Stimulated activated CD4-positive, alpha-beta T cell treated with anti-CD3 and anti-CD28 coated beads, TNF-alpha, amount 100 ng/mL, for 1 hour (primary cell): ENCODE measurements at places on chromosomes 13 and 19.
A peak's percentile ranks its signal among the peaks of the same experiment; 100 is the strongest.

- no peak for DNase-seq
Observed at GRCh38 chr13:51000571-51001260, 91.1 kb downstream of the RNASEH2B start.

- no peak for DNase-seq
Observed at GRCh38 chr13:28851422-28851821, 31.3 kb downstream of the MTUS2 start.

GRCh38 chr13:53131361-53131760 lies 102.7 kb downstream of the OLFM4 start:
- DNase-seq = no peak

- no peak for DNase-seq
Observed at GRCh38 chr13:102212729-102213128, 189.1 kb downstream of the FGF14 start.

GRCh38 chr19:6402837-6403608 lies 10.1 kb upstream of the GTF2F1 start:
- no peak for DNase-seq

DNA sequence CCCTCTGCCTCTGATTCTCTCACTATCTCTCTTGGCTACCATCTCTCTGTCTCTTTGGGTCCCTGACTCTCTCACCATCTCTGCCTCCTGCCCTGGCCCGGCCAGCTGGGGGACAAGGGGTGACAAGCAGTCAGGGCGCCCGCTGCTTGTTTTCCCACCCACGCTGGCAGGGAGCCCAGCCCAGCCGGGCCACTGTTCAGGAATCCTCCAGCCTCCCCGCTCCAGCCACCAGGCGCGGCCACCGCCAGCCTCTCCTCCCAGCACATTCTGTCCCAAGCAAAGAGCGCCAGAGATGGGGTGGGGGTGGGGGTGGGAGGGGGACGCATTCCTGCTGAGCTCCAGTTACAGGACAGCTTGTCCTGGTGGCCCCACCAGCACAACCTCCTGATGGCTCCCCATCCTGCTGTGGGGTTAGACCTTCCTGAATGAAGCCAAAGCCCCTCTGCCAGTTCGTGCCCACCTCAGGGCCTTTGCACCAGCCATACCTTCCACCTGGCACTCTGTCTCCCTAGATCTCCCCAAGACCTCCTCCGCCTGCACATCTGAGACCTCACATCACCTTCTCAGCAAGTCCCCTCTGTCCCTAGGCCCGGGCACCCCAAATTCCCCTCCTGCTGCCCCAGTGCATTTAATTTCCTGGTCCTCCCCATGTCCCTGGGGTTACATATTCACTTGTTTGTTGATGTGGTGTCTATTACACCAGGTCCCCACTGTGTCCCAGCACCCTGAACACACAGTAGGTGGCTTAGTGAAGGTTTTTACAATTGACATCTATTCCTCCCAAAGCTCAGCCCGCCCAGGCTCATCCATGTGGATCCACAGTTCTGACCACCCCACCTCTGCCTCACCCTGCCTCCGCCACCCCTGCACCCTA lies 12.5 kb downstream of the ARRDC2 start:
- DNase-seq = no peak

GRCh38 chr13:99303863-99304521 lies 3.2 kb downstream of the GPR183 start:
- DNase-seq = no peak

DNA sequence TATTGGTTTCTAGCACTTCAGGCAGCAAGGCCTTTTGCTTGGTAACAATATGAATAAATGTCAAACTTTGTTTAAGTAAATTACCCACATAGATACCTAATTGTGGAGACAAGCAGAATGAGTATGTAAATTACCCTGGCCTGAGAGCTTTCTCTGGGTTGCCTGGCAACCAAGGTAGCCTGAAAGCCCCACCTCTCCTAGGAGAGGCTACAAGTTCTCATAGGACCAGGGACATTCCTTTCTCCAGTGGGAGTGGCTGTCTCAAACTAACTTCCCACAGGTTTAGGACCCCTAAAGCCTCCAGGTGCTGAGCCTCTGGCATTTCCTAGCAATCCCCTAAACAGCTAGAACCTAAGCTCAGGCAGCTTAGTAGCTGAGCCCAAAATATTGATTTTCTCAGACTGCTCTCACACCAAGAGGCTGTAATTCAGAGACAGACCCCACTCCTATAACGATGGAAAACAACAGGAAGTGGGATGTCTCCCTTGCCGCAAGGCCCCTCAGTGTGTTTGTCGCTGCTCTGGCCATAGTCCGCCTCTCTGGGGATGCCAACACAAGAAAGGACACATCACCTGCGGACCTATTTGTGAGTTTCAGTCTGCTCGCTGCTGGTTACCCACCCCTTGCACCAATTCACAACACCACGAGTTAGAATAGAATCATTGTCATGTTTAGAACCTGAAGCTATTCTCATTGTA lies 207.3 kb downstream of the DLEU7 start:
- DNase-seq = no peak

- peak; percentile 3 for DNase-seq
Observed at GRCh38 chr19:41994521-41994971, 516 bp upstream of the ATP1A3 start.

- DNase-seq = peak; percentile 45
Observed at GRCh38 chr13:26184791-26185250, 37.3 kb downstream of the RNF6 start.

- DNase-seq = no peak
Observed at GRCh38 chr13:53010374-53011105, 18.1 kb upstream of the OLFM4 start.

- DNase-seq = no peak
Observed at GRCh38 chr13:49113526-49114286, 106.4 kb upstream of the MLNR start.

- no peak for DNase-seq
Observed at GRCh38 chr13:94109715-94110374, 369.6 kb downstream of the DCT start.

DNA sequence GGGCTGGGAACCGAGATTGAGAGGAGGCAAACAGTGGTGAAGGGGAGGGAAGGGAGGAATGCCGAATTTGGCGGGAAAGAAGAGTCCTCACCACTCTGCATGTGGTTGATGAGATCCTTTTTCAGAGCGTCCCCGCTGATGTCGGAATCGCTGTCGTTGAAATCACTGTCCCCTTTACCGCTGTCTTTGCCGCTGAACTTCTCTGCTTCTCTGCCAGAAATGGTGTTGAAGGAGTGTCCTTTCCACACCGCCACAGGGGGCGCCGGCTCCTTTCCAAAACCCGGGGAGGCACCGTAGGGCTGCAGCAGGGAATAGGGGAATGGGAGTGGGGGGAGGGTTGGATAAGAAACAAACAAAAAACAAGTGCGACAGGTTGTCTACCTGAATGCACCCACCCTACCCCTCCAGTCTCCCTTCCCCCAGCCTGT lies 3.1 kb downstream of the PCDH8 start:
- DNase-seq = no peak

- DNase-seq = no peak
Observed at GRCh38 chr13:33281951-33282595, 3.5 kb downstream of the STARD13 start.

DNA sequence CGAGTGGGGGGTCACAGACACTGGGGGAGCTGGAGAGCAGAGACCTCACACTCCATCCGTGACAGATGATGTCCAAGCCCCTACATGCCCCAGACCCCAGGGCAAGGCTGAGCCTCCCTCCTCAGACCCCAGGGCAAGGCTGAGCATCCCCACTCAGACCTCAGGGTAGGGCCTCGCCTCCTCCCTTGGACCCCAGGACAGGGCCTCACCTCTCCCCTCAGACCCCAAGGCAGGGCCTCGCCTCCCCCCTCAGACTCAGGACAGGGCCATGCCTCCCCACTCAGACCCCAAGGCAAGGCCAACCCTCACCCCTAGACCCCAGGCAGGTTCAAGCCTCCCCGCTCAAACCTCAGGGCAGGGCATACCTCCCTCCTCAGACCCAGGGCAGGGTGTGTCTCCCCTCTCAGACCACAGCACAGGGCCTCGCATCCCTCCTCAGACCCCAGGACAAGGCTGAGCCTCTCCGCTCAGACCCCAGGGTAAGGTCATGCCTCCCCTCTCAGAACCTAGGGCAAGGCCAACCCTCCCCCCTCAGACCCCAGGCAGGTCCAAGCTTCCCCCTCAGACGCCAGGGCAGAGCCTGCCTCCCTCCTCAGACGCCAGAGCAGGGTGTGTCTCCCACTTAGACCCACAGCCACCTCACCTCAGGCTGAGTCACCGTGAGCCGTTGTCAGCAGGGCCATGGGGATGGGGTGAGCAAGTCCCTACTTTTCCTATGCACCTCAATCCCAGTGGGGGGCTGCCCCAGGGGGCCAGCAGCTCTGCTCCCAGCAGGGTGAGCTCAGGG lies 1.7 kb upstream of the S1PR4 start:
- DNase-seq = peak; percentile 52

DNA sequence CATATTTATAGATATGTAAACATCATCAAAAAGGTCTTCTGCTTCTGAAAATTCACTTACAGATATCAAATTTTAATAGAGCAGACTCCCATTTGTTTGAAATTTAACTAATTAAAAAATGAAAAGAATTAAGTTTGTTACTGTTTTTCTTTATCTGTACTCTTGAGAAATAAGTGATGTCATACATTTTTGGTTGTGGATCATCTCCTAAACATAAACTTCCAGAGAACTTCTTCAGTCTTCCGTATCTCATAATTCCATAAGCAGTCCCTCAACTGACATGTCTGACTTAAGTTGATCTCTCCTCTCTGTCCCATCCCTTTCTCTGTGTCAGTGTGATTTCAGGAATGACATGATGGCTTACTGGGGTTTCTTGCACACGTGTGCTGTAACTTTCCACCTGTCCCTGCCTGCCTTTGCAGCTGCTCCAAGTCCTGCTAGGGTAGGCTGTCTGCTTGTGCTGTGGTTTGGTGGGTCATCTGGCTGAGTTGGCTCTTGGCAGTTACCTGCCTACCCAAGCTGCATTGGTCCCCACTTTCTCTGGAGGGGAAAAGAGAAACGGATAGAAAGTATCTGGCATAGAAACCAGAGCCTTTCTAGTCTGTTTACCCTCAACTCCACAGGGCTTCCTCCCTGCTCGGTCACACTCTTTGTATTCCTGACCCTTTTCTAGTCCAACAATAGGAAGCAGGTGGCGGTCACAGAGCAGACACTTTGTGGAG lies 127.1 kb downstream of the GGACT start:
- no peak for DNase-seq

DNA sequence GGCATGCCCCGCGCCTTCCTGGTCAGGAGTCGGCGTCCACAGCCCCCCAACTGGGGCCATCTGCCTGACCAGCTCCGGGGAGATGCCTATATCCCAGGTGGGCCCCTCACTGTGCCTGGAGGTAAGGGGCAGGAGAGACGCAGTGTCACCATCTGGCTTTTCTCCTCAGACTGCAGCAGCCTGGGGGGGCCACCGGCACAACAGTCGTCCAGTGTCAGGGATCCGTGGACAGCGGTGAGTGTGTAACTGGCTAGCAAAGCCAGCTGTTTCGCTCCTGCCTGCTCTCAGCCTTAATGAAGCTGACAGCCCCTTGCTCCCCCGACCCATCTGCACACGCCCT lies 227 bp downstream of the OVOL3 start:
- no peak for DNase-seq

DNA sequence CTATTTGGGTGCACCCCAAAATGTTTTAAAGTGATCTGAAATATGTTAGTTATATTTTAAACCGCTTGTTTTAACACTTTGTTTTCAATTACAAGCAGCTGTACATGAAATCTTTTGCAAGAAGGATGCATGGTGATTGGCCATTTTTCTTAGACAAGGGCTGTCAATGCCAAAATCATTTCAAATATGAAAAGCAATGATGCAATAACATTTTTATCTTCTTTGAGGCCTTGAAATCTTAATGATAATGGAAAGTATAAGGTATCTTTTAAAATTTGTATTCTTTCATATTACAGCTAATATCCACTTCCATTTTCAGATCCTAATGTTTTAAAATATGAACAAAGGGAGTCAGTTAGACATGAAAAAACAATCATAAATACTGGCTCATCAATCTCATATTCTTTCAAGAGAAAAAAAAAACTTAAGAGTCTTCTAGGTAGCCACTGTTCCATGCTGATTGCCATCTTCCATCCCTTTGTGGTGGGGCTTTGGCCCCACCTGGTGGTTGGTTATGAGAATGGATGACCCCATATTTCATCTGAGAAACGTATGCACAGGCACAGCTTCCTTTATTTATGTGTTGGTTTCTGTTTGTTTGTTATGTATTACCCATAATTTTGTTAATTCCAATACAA lies 330.3 kb upstream of the MIR17HG start:
- DNase-seq = no peak

GRCh38 chr19:33278023-33278402 lies 24.3 kb downstream of the CEBPA start:
- DNase-seq = no peak

GRCh38 chr13:33265133-33265532 lies 20.4 kb downstream of the STARD13 start:
- no peak for DNase-seq

- DNase-seq = no peak
Observed at GRCh38 chr19:13072188-13072908, 30.3 kb downstream of the LYL1 start.

DNA sequence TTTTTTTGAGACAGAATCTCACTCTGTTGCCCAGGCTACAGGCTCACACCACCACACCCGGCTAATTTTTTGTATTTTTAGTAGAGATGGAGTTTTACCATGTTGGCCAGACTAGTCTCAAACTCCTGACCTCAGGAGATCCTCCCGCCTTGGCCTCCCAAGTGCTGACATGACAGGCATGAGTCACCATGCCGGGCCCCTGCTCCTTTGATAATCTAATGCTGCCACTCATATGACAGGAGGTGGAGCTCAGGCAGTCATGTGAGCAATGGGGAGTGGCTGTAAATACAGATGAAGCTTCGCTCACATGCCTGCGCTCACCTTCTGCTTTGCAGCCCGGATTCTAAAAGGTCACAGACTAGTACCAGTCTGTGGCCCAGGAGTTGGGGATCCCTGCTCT lies 25.1 kb downstream of the ARHGEF18 start:
- no peak for DNase-seq

DNA sequence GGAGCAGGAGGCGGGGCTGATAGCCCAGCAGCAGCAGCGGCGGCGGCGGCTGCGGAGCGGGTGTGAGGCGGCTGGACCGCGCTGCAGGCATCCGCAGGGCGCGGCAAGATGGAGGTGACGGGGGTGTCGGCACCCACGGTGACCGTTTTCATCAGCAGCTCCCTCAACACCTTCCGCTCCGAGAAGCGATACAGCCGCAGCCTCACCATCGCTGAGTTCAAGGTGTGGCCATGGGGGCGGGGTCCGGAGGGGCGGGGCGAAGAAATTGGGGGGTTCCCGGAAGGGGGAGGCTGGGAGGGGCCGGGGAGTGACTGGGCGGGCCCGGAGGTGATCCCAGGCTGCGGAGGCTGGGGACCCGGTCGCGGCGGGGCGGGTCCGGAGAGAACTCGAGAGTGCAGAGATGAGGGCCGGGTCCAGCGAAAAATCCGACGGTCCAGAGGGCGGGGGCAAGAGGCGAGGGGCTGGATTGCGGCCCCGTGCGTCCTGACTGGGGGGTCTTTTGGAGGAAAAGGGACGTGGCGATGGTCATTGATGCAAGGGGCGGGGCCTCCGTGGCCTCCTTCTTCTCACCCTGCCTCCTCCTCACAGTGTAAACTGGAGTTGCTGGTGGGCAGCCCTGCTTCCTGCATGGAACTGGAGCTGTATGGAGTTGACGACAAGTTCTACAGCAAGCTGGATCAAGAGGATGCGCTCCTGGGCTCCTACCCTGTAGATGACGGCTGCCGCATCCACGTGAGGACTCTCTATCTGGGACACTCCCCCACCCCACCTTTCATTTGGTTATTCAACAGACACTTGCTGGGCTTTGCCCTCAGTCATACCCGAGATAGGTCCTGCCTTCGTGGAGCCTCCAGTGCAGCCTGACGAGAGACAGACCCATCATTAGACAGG lies at the start of gene TBCB:
Gene TBCB, plus strand, starts transcription at position 16 of the 891 bp plus-strand sequence. Its CDS starts 93 bp downstream, at position 109.
- peak; percentile 81 for DNase-seq
